D721Med (cell line): ENCODE measurements at places on chromosomes 11 and 22.
A peak's percentile ranks its signal among the peaks of the same experiment; 100 is the strongest.

DNA sequence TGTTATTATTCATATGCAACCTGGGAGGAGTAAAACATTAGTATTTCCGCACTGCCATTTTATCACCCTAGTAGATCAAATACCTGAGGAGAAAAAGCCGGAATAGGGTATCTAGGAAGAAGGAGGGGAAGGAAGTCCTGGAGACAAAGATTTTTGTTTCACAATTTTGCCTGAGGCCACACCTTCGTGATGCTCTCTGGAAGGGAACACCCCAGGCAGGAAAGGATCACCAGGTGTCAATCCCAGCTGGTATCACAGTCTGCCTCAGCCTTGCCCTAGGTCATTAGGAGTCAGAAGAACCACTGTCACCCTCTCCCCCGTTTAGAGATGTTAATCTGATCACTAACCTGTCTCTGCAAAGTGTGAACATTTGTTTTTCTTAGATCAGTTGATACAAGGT, 35.4 kb upstream of the IGSF9B start:
- DNase-seq: no peak

GRCh38 chr11:109027851-109028250, 363.0 kb downstream of the DDX10 start:
- DNase-seq: no peak

- no peak for DNase-seq
Measured at GRCh38 chr11:108494182-108494581, 4.0 kb downstream of the POGLUT3 start.

DNA sequence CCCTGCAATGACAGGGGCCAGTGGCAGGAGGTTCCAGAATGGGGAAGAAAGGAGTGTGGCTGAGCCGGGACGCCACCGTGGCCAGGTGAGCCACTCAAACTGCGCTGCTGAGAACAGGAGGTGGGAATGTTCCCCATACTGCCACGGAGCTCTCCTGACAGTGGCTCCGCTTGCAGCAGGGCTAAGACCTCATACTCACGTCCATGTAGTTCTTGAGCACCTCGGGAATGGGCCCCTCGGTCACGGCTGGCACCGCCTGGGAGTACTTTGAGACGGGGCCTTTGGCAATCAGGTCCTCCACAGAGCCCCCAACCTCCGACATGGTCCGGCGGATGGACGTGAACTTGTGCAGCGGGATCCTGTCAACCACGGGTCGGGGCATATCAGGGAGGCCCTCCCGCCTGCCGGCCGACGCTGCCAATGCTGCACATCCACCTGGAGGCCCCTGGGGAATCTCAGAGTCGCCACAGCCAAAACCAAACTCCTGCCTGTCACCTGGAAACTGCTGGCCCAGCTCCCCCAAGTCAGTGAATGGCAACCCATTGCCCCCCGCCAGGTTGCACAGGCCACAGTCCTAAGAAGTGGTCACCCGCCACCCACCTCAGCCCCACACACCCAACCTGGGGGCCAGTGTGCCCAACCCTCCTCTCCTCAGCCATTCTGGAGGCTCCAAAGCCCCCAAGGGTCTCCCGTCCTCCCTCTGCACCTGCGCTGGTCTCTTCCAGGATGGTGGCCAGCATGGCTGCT, 2.4 kb downstream of the CTSD start:
- DNase-seq: no peak

- no peak for DNase-seq
Measured at GRCh38 chr22:33221568-33221967, 163.4 kb upstream of the SYN3 start.

- DNase-seq: no peak
Measured at GRCh38 chr11:111714522-111714921, 51.7 kb downstream of the PPP2R1B start.

DNA sequence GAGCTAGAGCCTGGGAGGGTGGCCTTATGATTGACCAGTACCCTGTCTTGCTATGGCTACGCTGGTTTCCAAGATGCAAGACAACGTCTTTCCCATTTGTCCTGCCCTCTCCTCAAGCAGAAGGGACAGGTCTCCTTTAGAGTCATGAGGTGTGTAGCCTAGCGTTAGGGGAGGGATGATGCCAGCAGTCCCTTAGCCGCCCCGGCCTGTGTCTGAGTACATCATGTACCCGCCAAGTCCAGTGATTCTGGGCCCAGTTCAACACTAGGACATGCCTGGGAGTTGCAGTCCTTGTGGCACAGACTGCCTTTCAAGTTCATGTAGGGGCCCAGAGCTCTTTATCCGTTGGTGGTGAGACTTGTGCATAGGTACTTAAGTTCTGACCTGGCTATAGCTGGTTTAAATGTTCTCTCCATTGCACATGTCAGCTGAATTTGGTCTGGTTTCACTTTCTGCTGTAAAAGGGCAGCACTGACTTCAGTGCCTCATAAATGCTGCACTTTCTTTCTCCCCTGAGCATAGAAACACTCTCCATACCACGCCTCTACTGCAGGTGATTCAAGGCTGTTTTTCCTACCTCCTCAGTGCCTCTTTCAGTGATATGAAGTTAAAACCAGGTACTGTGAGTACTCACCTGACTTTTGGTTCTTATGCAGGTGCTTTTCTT, 151.1 kb downstream of the METTL15 start:
- no peak for DNase-seq

- no peak for DNase-seq
Measured at GRCh38 chr11:80815752-80816453, 1375.1 kb upstream of the TENM4 start.

- no peak for DNase-seq
Measured at GRCh38 chr11:59197991-59198390, 14.7 kb downstream of the MPEG1 start.

GRCh38 chr22:35257321-35258190, at the start of gene HMGXB4:
HMGXB4 (plus strand) TSS chr22:35257493; CDS start chr22:35262391, 4,898 bp downstream.
- DNase-seq: peak; percentile 31

- DNase-seq: no peak
Measured at GRCh38 chr11:85893395-85893794, 38.2 kb downstream of the CCDC83 start.

DNA sequence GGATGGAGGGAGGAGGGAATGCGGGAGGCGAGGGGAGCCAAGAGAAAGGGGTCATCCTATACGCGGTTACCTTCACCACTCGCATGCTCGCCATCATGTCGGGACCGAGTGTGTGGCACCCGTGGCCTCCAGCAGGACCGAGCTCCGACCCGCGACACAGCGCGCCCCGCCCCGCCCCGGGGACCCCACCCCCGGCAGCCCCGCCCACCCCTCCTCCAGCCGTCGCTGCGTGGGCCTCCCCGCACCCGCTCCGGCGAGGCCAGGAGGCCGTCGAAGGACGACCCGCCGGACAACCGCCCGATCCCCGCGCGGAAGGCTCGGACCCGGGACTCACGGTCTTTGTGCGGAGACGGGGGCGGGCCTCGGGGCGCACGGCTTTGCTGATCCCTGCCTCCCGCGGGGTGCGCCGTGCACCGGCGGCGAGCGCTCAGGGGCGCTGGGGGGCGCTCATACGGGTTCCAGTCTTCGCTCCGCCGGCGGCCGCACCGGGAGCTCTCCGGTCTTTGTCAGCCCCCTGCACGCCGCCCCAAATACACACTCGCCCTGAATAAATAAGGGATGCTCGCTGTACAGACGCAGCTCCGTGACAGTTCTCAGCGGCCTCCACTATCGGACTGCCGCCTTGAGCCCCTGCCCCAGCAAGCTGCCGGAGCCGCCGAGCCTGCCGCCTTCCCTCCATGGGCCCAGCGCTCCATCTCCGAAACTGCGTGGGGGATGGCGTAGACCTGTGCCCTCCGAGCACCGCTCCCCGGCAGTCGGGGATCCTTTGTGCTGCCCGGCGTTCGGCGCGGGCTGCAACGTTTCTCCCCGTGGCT, at the start of gene UBE2L6:
Gene UBE2L6 (minus strand): TSS at position 158 of the 815 bp plus-strand sequence. CDS start 61 bp downstream, at position 97.
- DNase-seq: peak; percentile 46

DNA sequence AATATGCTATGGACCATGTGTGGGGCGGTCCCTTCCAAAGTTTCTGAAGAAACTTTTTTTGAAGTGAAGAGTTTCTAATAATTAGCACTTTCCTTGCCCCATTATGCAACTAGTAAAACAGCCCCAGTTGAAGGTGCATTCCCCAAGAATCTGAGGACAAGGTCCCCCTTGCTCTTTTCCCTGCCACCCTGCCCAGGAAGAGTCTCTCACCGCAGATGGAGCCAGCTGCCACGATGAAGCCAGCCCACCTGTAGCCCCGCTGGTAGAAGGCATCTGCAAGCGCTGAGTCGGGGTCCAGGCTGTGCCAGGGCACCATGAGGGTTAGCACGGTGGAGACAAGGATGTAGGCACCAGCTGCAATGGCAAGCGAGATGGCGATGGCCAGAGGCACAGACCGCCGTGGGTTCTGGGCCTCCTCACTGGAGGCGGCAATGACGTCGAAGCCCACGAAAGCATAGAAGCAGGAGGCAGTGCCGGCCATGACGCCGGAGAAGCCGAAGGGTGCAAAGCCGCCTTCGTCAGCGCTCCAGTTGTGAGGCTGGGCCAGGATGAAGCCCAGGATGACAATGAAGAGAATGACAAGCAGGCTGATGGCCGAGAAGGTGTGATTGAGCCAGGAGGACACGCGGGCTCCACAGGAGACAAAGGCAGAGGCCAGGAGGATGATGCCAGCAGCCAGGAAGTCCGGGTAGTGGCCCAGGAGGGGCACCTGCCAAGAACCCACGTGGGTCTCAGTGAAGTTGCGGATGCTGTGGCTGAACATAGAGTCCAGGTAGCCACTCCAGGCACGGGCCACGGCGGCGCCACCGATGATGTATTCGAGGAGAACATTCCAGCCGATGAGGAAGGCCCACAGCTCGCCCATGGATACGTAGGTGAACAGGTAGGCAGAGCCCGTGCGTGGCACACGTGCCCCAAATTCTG, 1.5 kb downstream of the SLC7A4 start:
- DNase-seq: no peak

GRCh38 chr11:129312730-129313503, 62.7 kb upstream of the BARX2 start:
- DNase-seq: no peak

GRCh38 chr22:40726514-40726913, 47.2 kb downstream of the MCHR1 start:
- DNase-seq: no peak
